Dermis blood vessel endothelial cell (primary cell): ENCODE measurements at places on chromosomes 13 and 19. TPM values are rescaled to one million over a fixed set of nuclear protein-coding genes. Genes with fewer than 3 reads are reported as not detected.

Gene PRKACA
- total RNA-seq: 42.7 and 92.6 TPM in 2 replicates

Gene CATSPERD
- total RNA-seq: not detected in 2 replicates

Gene CFD
- total RNA-seq: 2.5 TPM in 1 of 2 replicates, not detected in the other

Gene YJEFN3
- total RNA-seq: 0.14 and 0.17 TPM in 2 replicates

Gene CYP4F11
- not detected in 2 replicates for total RNA-seq

Gene CALR3
- not detected in 2 replicates for total RNA-seq

Gene IGFL3
- total RNA-seq: not detected in 2 replicates

Gene KLK1
- not detected in 2 replicates for total RNA-seq

Gene DOCK9
- total RNA-seq: 556 and 666 TPM in 2 replicates

Gene LGALS4
- not detected in 2 replicates for total RNA-seq

Gene BRME1
- 0.37 and 0.51 TPM in 2 replicates for total RNA-seq

Gene KRTDAP
- not detected in 2 replicates for total RNA-seq

Gene PPM1N
- 0.60 and 1.5 TPM in 2 replicates for total RNA-seq

Gene LONP1
- 73.7 and 89.9 TPM in 2 replicates for total RNA-seq

Gene FLT1
- 74.7 and 82.9 TPM in 2 replicates for total RNA-seq

Gene ZNF317
- 15.0 and 17.6 TPM in 2 replicates for total RNA-seq

Gene STOML3
- not detected in 2 replicates for total RNA-seq

Gene ZNF221
- total RNA-seq: 4.9 and 6.8 TPM in 2 replicates

Gene PLK5
- total RNA-seq: not detected in 2 replicates

Gene MBOAT7
- total RNA-seq: 33.5 and 50.1 TPM in 2 replicates

Gene MAP2K2
- total RNA-seq: 152 and 183 TPM in 2 replicates

Gene EFNB2
- 60.1 and 121 TPM in 2 replicates for total RNA-seq

Gene VSTM1
- total RNA-seq: not detected in 2 replicates

Gene ZNF222
- 4.8 and 7.5 TPM in 2 replicates for total RNA-seq

Gene PSG5
- 0.09 TPM in 1 of 2 replicates, not detected in the other for total RNA-seq

Gene ZNF296
- 0.17 and 0.51 TPM in 2 replicates for total RNA-seq

Gene MYH14
- total RNA-seq: 0.17 and 0.28 TPM in 2 replicates

Gene KISS1R
- total RNA-seq: not detected in 2 replicates

Gene ZNF681
- total RNA-seq: 1.4 and 2.8 TPM in 2 replicates

Gene SIGLEC8
- not detected in 2 replicates for total RNA-seq

Gene DLL3
- 0.17 and 0.28 TPM in 2 replicates for total RNA-seq

Gene ZNF547
- 1.9 and 3.6 TPM in 2 replicates for total RNA-seq

Gene TPRX2
- total RNA-seq: not detected in 2 replicates

Gene SIGLEC5
- total RNA-seq: not detected in 2 replicates

Gene ALOX5AP
- 0.14 and 0.34 TPM in 2 replicates for total RNA-seq

Gene ZNF91
- total RNA-seq: 13.4 and 17.4 TPM in 2 replicates

Gene ATCAY
- total RNA-seq: not detected in 2 replicates

Gene KIR2DL1
- not detected in 2 replicates for total RNA-seq

Gene COL4A1
- 1,485 and 1,882 TPM in 2 replicates for total RNA-seq
